ENCODE measurements at places on chromosomes 16 and 17.

GRCh38 chr16:88541831-88542616 lies 28.2 kb upstream of the ZC3H18 start:
- no peak for DNase-seq

DNA sequence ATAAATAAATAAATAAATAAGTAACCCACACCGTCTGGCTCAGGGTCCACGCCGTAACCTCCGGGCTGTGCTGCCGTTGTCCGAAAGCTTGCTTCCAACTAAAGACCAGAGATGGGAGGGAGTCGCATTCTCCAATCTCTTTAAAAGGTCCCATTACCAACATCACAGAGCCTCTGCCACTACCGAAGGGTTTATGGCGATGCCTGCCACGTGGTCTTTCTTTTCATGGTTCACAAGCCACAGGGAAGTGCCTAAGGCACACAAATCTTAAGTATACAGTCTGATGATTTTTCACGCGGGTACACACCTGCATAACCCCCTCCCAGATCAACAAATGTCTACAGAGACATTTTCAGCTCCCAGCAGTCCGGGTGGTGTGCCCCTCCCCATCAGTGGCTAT lies 1.4 kb downstream of the COTL1 start:
- no peak for DNase-seq

DNA sequence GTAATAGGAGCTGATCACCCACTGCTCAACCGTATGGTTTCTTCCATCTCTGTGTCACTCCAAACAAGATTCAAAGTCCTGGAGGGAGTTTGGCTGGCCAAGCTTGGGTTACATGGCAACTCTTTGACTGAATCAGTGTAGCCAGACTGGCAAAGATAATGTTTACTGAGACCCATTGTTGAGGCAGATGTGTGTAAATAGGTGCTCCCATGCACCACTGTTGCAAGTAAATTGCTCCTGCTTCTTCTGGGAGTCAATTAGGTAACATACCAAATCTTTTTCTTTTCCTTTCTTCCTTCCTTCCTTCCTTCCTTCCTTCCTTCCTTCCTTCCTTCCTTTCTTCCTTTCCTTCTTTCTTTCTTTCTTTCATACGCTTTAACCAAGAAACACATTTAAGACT lies 86.3 kb upstream of the DHX40 start:
- DNase-seq, result no peak

DNA sequence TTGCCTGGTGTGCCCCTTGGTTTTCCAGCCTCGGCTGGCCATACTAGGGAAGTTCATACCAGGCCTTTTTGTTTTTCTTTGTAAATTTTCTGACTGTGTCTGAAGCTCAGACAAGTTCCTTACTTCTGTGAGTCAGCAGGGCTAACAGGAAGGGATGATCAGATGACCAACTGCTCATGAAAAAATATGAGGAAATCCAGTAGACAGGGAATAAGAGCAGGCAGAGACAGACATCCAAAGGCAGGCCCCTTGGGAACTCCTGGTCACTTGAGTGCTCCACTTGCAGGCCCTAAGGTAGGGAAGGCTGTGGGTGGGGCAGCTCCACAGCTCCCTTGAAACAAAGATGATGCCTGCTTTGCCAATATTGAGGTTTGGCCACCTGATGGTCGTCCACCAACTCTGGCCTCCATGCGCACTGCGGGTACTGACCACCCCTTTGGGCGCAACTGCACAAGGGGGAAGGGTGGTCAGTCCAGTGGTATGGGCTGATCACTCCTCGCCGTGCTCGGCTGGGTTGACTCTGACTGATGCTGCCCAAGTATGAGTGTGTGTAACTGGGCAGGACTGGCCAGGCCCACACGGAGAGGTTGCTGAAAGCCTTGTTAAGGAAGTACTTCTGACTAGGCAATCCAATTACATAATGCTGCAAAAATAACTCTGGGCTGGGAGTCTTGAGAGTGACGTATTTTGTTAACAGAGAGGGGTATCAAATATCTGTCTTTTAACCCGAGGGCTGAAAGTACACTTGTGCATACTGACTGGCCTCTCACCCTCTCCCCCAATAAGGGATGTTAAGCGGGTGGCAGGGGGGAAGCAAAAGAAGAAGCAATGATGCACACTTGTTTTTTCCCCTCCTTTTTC lies 20.8 kb upstream of the ZFHX3 start:
- peak; percentile 98 for DNase-seq

DNA sequence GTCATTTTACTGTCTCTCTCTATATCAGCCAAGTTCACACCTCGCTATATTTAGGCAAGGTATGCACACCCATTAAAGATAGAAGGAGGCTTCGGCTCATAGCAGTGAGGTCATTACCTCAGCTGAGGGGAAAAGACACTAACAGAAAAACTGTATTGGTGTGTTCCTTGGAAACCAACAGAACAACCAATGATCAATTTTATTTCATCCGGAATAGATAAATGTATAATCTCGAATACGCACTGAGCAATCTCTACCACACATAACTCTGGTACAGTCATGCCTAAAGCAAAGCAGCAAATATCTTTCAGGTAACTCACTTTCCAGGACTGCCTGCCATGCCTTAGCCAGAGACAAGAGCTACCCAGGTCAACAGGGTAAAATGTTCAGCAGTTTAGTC lies 109.9 kb upstream of the CORO6 start:
- DNase-seq, result no peak

DNA sequence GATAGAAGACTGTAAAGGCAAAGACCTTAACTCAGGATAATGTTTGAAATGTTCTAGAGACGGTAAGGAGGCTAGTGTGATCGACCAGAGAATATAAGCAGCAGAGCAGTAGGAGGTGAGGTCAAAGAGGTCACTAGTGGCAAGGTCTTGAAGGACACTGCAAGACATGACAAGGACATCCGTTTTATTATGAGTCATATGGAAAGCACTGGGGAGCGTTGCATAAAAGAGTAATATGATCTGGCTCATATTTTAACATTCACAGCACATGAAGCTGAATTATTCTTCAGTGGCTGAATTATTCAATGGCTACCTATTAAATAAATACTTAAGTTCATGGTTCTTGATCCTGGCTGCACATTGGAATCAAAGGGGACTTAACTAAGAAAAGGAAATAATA lies 123.7 kb downstream of the SOX9 start:
- DNase-seq, result no peak

DNA sequence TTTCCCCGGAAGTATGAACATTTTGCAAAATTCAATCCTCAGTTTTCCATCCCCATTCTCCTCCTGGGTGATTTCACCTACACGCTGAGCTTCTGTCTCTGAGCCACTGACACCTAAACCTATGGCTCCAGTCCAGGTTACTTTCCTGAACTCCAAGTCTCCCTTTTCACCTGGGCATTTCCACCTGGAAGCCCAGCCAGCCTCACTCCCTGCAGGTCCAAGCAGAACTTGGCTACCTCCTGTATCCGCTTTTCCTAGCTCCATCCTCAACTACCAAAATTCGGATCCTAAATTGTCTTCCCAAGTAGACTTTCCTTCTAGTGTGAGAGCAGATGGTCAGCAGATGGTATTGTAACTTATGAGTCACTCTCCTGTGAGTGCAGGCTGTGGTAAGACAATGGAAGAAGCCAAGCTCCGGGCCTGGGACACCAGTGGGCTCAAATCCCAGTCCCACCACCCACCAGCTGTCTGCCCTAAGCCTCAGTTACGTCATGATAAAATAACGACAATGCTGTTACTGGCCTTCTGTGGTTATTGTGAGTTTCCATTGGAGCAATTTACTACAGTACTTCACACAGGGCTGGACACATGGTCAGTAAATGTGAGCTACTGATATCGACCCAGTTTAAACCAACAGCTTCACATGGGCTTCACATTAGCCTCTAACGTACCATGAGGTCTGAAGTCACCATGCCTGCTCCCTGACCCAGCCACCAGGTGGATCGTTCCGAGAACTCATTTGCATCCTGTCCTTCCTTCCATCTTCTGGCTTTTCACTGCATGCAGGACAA lies 33.3 kb downstream of the PECAM1 start:
- peak; percentile 79 for DNase-seq

DNA sequence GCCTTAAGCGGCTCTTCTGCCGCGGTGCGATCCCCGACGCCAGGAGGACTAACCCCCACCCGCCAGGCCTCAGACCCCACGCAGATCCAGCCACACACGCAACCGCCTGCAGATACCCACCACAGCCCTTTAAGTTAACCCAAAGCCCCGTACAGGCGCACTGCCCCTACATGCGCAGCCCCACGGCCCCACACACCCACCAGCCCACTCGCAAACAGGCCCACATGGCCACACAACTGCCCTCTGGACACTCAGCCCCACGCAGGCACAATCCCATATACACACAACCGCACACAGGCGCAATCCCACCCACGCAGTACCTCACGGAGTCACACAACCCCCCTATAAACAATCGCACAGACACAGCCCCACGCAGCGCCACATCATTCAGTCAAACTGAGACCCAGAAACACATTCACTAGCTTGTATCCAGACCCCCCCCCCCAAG lies 41.7 kb downstream of the RAI1 start:
- DNase-seq, result no peak

- DNase-seq, result peak; percentile 75
These were observed at the start of gene ELOB for GRCh38 chr16:2777231-2777902. Gene ELOB (minus strand): TSS chr16:2777280. CDS start chr16:2777239, 41 bp downstream.

GRCh38 chr16:70577256-70577698 lies 53.7 kb downstream of the SF3B3 start:
- no peak for DNase-seq

DNA sequence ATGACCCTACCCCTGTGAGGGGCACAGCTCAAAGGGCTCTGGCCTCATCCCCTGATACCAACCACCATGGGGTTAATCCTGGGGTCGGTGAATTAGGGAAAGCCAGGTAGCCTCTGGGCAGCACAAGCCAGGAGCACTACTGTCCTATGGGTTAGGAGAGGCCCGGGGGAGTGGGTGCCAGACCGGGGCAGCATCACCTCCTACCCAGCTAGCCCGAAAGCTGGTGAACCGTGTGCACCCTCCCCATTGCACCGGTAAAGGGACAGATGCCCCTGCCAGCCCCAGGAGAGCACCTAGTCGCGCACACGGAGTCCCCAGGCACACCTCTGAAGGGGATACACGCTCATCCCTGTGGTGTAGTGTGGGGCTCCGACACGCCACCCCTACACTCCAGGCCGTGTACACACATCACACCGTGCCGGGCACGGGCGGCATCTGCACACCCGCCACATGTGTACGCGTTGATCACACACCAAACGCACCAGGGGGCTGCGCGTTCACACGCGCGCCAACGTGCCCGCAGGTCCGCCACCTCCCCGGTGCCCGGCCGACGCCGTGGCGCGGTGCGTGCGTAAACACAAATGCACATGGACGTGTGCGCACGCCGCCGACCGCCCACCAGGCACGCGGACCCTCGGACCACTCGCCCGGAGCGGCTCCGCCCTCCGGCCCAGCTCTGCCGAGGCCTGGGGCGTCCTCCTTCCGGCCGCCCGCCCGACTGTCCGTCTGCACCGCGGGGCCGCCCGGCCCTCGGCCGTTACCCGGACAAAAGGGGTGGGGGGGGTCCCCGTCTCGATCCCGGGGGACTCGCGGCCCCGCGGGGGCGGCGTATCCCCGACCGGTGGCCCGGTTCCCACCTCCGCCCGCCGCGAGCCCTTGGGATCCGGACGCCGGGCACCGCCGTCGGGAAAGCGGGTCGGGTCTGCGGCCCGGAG lies 785 bp downstream of the UBALD1 start:
- peak; percentile 21 for DNase-seq

DNA sequence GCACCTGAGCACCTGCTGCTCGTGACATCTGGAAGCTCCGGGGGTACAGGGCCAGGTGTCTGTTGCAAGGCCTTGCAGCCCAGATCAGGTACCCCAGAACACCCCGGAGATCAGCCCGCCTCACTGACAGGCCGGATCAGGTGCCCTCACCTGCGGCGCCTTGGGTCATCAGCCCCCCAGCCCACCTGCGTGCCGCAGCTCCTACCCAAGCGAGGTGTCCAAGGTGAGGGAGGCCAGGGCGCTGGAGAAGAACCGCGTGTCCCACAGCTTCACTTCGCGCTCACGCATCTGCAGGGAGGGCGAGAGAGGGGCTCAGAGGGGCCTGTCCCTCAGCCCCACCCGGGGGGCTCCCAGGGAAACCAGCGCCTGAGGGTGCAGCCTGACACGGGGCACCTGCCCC lies 16.1 kb downstream of the VASN start:
- no peak for DNase-seq

DNA sequence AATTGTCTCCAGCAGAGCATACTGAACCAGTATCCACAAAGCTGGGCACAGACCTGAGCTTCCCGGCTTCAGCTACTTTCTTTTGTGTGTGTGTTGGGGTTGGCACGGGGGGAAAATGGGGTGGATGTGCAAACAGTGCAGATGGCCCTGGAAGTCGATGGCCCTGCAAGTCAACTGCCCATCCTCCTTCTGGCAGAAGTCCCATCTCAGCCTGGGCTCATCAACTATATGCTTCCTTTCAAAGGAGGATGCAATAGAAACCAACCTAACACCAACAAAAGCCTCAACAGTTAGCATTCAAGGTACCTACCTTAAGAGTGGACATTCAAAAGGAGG lies 55.7 kb downstream of the SOX9 start:
- DNase-seq, result no peak

DNA sequence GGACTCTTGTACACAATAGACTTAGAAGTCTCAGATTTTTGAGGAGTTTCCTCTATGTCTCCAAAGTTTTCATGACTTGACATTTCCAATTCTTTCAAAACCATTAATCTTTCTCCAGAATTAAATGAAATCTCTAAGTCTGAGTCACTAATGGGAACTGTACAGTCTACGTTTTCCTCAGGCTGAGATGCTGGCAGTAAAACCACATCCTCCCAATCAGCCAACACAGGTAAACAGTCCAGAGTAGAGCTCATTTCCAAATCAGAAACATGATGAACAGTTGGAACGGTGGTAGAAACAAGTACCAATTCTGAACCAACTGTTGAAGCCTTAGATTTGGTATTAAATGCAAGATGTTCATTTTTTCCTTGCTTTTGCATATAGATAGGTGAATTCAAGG lies 7.9 kb downstream of the ERI2 start:
- no peak for DNase-seq

DNA sequence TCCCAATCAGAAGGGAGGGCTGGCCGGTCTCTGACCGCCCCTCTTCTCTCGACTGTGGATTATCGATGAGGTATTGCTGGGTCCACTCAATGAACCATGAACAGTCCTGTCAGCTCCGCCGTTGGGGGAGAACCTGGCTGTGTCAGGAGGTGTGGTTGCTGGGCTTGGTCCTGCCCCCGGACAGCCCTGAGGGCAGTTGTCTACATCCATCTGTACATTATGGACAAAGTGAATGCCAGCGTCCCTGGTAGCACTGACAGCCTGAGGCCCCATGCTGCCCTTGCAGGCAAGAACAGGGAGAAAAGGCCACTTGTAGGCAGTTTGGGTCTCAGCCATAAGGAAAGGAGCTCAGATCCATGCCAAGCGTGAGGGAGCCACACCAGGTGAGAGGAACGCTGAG lies 38.9 kb downstream of the ST3GAL2 start:
- DNase-seq, result no peak

Data from kidney capillary endothelial cell (primary cell).